HFFc6 (cell line): ENCODE measurements at places on chromosomes 3 and 15.
A peak's percentile ranks its signal among the peaks of the same experiment; 100 is the strongest.

GRCh38 chr3:144187531-144188210 lies 216.0 kb downstream of the DIPK2A start:
- no peak for DNase-seq

- DNase-seq, result no peak
Observed at GRCh38 chr3:23035927-23036640, 167.0 kb upstream of the UBE2E2 start.

GRCh38 chr3:192514754-192515663 lies 212.3 kb downstream of the FGF12 start:
- no peak for DNase-seq

- no peak for DNase-seq
Observed at GRCh38 chr3:129838086-129838485, 55.4 kb downstream of the TMCC1 start.

- no peak for DNase-seq
Observed at GRCh38 chr3:128077202-128077624, 25.0 kb downstream of the SEC61A1 start.

DNA sequence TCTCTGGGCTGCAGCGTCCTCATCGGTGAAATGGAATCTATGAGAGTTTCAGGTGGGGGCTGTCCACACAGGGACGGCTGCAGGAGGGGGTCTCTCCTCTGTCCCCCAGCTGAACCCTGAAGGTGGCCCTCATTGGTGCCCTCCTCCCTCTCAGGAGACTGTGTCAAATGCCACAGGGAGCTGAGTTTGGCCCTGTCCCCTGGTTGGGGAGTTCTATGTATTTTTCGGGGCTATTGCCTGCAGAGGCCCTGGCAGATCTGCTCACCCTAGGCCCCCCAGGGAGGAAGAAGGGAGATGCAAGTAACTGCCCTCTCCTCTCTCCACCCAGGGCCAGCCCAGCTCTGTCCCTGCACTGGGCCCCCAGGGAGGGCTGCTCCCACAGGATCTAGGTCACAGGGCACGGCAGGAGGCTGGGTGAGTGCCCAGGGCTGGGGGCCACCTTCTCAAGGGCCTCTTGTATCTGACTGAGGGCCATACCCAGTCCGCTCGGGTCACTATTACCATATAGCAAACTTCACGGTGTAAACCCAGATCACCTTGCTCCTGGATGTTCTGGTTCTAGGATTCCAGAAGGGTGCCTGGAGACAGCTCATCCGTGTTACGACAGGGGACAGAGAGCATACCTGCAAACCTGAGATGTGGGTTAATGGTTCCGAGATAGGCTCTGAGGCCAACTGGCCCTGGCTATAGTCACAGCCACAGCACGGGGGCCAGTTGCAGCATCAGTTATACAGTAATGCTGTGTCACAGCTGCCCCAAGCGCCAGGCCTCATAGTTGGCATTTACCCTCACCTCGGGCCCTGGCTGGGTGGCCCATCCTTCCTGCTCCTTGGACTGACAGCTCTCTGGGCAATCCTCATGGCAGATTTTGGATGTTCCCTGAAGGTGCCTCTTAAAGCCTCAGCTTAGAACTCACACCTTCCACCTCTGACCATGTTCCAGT lies 102.4 kb upstream of the PRR23E start:
- DNase-seq, result no peak

GRCh38 chr15:90829942-90830440 lies 38.4 kb upstream of the FURIN start:
- no peak for DNase-seq

DNA sequence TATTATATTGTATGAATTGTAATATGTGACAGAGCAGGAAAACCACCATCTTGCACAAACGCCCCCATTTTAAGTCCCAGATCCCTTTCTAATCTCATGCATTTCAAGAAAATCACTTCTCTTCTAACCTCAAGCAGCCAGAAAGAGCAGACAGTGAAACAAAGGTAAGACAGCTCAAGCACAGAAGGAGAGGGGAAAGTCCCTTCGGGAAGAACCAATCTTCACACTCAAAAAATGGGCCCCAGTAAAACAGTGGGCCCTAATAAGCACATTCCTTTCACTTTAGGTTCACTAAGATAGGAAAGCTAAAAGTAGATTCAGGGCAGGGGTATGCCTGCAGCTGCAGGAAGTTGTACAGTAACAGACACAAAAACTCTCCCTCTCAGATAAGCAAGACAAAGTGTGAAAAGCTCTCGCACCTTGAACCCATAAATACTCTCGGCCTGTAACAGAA lies 1268.7 kb downstream of the SI start:
- no peak for DNase-seq

DNA sequence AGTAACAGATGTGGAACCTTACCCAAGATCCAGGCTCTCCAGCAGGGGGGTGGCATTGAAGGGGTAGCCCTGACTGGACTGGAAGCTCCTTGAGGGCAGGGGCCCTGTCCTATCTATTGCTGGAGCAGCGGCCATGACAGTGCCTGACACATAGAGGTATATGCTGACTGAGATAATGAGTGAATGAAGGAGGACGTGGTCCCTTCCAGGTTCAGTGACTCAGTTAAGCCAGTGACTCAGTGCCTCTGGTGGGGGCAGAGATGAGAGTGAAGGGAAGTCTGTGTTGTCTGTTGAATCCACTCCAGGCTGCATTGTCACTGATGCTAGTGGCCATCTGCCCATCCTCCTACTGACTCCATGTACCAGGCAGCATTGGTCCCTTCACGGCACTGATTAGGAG lies 13.0 kb upstream of the CTXND1 start:
- DNase-seq, result peak; percentile 5

GRCh38 chr15:72538931-72539330 lies 64.8 kb downstream of the ARIH1 start:
- DNase-seq, result no peak

GRCh38 chr3:138327831-138328230 lies 1.8 kb downstream of the NME9 start:
- no peak for DNase-seq

DNA sequence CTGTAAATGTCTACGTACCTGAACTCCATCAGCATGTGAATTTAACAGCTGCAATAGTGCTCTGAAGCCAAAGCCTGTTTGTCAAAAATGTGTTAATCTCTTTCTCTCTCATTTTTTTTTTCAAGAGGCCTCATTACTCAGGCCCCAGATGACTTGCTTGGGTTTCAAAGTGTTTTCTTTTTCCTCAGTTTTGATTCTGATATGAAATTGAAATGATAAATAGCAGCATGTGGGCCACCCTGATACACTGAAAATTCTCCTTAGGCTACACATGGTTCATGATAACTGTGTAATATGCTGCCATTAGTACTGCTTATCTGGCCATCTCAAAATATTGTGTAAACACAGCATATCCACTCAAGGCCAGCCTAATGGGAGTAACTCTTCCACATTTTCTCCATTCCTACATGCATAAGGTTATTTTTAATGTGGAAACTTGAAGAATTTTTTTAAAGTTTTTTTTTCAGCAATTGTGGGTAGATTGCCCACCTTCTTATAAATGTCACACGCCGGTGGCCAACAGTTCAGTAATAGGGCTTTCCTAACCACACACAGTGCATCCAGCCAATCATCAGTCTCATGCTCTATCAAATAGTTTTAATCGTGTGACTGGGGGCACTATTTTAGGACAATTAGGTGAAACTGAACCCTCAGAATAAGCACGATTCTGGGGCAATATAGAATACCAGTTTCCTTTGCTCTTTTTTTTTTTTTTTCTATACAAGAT lies 13.1 kb upstream of the DENND4A start:
- no peak for DNase-seq

DNA sequence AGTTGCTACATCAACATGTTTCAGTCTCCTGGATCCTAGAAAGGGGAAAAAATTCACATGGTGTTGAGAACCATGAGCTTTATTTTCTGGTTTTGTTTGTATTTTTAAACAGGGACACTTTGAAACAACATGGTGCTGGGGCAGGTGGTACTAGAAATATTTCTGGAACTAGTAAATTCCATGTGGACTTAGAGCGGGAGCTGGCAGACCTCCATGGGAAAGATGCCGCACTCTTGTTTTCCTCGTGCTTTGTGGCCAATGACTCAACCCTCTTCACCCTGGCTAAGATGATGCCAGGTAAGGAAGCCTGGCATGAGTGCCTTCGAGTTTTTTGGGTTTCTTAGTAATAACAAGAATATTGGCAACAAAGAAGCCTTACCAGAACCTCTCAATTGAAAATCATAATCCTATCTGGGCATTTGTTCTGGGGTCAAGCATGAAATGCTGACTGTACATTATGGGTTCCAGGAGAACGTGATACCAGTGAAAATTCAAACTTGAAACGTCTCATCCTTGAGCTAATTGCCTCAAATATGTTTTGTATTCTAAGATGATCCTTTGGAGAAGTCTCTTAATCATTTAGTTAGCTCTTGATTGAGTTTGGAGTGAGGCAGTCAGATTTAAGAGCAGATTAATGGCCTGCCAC lies 7.9 kb downstream of the ALAS1 start:
- no peak for DNase-seq

- DNase-seq, result peak; percentile 35
Observed at GRCh38 chr3:29240248-29240647, 40.6 kb upstream of the RBMS3 start.

GRCh38 chr15:62867844-62868243 lies 174.7 kb upstream of the TPM1 start:
- no peak for DNase-seq

DNA sequence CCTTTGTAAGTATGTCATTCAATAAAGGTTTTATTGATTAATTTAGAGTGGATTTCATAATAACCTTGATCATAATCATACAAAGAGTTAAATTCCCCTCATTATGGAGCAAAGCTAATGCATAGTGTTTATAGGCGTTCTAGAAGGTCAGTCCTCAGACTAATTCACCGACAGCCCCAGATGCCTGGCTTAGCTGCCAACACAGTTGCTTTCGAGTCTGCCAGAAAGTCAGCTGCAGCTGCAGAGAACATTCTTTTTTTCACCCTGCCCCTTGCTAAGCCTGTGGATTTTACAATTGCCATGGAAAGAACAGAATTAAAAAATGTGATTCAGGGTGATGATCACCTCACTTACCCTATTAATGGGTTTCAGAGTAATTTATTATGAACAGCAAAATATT lies 21.2 kb downstream of the CADM2 start:
- DNase-seq, result no peak

DNA sequence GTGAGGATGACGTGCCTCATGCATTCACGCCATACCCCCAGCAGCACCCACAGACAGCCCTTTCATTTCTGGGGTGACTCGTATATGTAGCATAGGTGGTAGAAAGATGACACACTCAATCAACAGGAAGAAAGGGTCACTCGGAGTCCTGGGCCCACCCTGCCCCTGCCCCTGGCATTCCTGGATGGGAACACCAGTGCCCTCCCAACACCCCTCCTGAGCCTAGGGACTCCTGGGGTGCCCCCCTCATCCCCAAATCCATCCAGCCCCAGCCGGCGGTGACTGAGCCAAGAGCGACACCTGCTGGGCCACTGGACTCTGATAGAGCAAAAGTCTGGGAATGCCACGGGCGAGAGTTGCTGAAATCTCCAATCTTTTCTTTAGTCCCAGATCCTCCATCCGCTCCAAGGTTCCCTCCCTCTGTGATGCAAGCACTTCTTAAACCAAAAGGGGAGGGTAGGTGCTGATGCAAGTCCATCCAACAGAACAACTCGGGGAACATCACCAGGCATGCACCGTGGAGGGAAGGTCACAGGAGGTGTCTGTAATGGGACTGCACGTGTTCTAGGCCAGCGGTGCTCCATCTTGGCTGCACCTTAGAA lies 31.1 kb downstream of the ACAN start:
- peak; percentile 20 for DNase-seq

GRCh38 chr3:140974900-140975299 lies 33.3 kb downstream of the SLC25A36 start:
- no peak for DNase-seq

GRCh38 chr15:57554812-57555179 lies 36.9 kb upstream of the MYZAP start:
- no peak for DNase-seq

DNA sequence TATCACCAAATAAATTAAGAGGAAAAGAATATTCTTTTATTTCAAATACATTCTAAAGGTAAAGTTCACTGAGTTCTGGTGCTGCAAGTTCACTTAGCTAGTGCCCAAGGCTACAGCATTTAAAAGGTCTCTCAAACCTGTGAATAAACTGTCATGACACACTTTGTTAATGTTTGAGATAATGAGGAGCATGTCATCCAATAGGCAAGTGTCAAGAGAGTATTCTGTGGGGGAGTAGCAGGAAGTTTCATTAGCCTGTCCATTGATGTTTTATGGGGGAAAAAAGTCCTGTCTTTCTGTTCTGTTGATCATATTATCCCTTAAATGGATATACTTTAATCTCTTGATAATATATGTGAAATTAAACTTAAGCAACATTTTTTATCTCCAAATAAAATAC lies 4.0 kb downstream of the SPESP1 start:
- no peak for DNase-seq

DNA sequence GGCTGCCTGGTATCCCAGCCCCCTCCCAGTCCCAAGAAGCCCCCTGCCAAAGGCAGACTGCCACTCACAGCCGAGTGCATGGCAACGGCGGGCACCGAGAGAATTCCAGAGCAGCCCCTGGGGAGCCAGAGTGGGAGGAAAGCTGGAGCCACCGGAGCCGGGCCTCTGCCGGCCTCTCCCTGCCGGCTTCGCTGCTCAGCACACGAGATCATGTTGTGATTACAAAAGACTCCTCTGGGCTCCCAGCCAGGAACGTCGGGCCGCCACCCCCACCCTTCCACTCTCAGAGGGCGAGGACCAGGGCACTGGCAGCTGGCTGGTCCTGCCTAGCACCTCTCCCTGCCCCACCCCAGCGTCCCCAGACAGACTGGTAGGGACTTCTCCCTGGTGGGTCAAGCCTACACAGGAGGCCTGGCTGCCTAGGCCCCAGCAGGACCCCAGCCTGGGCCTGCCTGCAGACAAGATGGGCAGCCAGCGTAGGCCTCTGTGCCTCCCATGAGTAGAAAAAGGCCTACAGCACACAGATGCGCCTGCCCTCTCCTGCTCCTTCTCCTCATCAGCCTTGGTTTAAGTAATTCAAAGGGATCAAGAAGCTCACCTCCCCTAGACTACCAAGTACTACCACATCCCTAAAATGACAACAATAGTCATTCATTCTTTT lies at the start of gene CCDC9B:
CCDC9B (minus strand) TSS at position 200 of the 661 bp plus-strand sequence; CDS start at position 80, 120 bp downstream.
- DNase-seq, result peak; percentile 76

DNA sequence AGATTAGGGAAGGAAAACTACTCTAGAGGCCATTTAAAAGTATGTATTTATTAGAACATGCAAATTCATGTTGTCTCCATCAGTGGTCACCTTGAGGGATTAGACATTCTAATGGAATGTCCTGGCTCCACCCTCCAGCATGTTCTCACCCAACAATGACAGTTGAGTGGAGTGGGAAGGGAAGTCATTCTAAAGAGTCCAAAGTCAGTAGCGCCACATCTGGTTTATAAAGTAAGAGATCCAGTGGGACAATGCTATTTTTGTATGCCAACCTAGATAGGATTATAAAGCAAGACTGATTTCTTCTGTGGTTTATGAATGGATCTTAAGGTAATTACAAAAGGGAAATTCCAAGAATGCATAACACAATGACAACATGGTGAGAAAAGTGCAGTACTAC lies 33.3 kb downstream of the SLC24A1 start:
- DNase-seq, result peak; percentile 35

DNA sequence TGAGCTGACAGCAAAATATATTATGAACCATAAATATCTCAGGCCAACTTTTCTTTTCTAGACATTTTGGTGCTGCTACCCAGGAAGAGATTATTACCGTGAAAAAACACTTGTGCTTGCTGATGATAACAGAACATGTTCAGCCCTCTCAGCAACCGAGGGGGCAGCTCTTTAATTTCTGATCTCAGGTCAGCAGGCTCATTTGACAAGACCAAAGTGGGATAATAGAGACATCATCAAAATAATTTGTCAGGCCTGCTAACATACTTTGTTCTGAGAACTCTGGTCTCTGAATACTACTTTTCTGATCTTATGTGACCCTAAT lies 645.9 kb upstream of the KCNMB2 start:
- no peak for DNase-seq

GRCh38 chr3:192080336-192080735 lies 619.4 kb downstream of the PYDC2 start:
- DNase-seq, result no peak
